ENCODE measurements at places on chromosomes 5 and 9.

DNA sequence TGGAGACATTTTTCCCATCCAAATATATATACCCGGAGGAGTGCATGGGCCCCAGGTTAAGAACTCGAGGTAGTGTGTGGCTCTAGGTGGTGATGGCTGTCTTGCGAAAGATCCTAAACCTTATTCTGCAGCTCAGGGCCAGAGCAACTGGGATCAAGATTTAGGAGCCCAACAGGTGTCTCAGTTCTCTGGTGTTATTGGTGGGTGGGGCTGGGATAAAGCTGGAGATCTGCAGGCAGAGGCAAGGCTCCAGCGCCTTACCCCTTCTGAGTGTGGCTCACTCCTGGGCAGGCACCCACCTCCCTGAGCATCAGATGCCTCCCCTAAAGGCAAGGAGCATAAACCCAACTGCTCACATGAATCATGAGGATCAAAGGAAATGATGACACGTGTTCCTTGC, 11.2 kb downstream of the UBE2QL1 start:
- no peak for DNase-seq

- DNase-seq: no peak
These were observed 70.0 kb downstream of the EXOSC2 start for GRCh38 chr9:130763331-130764171.

GRCh38 chr5:112549605-112550166, 130.6 kb upstream of the EPB41L4A start:
- no peak for DNase-seq

DNA sequence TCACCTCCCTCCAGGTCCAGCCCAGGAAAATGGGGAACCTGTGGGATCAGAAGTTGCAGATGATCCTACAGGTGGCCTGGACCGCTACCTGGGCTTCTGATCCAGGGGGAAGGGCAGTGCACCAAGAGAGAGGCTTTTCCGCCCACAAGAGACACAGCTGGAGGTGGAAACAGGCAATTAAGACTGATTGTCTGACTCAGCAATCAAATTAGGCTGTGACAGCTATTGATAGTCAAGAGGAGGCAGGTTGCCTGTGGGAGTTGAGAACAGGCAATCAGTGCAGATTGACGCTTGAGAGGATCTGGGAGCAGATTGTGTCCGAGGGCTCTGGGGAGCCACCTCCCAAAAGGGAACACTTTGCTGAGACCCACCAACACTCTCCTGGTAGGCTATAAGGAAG, 71.1 kb upstream of the SLC44A1 start:
- DNase-seq: no peak

GRCh38 chr9:137319011-137319738, 17.1 kb upstream of the NRARP start:
- DNase-seq: no peak

GRCh38 chr9:111598733-111599091, 735 bp downstream of the PTGR1 start:
- no peak for DNase-seq

DNA sequence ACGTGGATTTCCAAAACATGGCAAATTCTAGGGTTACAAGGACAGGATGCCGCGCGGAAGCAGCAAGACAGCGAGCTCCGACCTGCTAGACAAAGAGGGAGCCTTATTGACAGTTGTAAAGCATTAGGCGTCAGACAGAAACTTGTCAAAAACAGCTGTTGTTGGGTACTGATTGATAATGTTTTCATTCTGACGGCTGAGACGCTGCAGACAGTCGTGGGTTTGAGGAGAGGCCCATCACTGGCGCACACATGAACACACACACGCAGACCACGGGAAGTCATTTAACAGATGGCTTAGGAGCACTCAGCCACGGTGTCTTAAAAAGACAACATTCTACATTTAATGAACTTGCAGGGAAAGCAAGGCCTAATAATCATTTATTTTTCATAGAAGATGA, 324.0 kb downstream of the NDUFS4 start:
- no peak for DNase-seq

GRCh38 chr9:125172031-125172755, 17.4 kb downstream of the PPP6C start:
- DNase-seq: no peak

- DNase-seq: no peak
These were observed 45.4 kb downstream of the PCSK1 start for GRCh38 chr5:96387616-96388015.

DNA sequence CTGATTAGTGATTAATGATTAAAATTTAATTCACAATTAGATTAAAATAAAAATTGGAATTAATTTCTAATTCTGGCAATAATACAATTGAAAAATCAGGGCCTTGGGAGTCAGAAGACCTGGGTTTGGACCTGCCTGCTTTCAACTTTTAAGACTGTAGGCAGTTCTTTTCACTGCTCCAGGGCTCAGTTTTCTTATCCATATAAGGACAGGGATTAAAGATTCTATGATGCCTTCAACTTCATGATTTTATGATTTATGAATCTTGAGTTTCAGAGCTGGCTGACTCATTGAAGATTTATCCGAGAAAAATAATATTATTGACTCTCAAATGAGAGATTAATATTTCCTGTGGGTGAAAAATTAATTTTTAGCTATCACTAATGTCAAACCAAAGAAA, 208.6 kb upstream of the ANKH start:
- DNase-seq: no peak
